ENCODE measurements at places on chromosomes 6 and 20. TPM values are rescaled to one million over a fixed set of nuclear protein-coding genes. Genes with fewer than 3 reads are reported as not detected.

Gene HLA-DRA
- 4.4 TPM for total RNA-seq

Gene HSPA12B
- 6.5 TPM for total RNA-seq

GRCh38 chr6:129542705-129543104 lies 167.3 kb downstream of the ARHGAP18 start:
- H3K27ac ChIP-seq, result no peak overlapping the region
- no peak overlapping the region for H3K4me3 ChIP-seq
- DNase-seq, result no peak
- no peaks in the 10 kb centered on the region for H3K27me3 ChIP-seq

- H3K4me3 ChIP-seq, result no peak overlapping the region
- no peaks in the 10 kb centered on the region for H3K36me3 ChIP-seq
- H3K27me3 ChIP-seq, result no peaks in the 10 kb centered on the region
- H3K27ac ChIP-seq, result no peak overlapping the region
- H3K4me1 ChIP-seq, result no peaks in the 10 kb centered on the region
These were observed 16.6 kb upstream of the PLCB1 start for GRCh38 chr20:8115436-8115835.

GRCh38 chr6:152471456-152472265 lies 165.5 kb downstream of the SYNE1 start:
- no peaks in the 10 kb centered on the region for H3K36me3 ChIP-seq
- no peaks in the 10 kb centered on the region for H3K4me1 ChIP-seq

Data from GM23338 (cell line).